ENCODE measurements at places on chromosomes 2 and 18.
A peak's percentile ranks its signal among the peaks of the same experiment; 100 is the strongest.

GRCh38 chr2:15772681-15773080 lies 167.7 kb upstream of the MYCN start:
- no peak for DNase-seq

- DNase-seq: no peak
Observed at GRCh38 chr2:42801381-42801780, 9.0 kb upstream of the HAAO start.

GRCh38 chr2:218894151-218894879 lies 13.7 kb downstream of the WNT10A start:
- DNase-seq: no peak

DNA sequence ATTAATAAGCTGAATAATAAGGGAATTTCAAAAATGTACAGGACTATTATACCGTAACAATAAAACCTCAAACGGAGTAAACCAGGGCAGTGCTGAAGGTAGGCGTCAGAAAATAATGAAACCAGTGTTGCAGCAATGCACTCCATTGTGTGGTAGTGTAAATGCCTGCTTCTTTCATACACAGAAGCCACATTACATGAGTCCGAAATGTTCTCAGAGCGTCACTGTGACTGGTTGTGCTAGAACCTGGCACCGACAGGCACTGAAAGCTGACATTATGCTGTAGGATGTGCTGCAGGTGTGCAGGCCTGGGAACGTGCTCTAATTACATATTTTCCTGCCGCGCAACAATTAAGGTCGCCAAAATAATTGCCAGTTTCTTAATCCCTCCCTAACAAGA lies 53.3 kb downstream of the ZEB2 start:
- no peak for DNase-seq

- no peak for DNase-seq
Observed at GRCh38 chr2:96881349-96882195, 11.7 kb upstream of the SEMA4C start.

DNA sequence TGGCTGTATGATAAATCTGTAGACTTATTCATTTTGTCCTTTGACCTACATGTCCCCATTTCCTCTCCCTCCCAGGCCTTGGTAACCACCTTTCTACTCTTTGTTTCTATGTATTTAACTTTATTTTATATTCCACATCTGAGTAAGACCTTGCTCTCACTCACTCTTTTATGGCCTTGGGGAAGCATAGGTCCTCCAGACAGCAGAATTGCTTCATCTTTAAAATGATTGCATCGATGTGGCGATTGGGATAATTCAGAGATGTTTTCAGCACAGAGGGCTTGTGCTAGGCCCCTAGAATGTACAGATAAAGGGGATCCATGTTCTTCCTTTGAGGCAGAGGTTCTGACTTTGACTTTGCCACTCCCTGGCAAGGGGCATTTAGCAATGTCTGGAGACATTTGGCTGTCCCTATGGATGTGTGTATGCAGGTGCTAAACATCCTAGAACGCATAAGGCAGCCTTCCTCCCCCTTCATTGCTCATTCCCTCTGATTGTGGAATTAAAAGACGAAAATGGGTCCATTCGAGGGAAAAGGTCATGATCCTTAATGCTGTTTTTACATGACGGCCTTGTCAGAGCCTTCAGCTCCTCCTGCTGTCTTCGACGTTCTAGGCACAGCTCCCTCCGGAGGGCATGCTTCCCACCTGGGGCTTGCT lies 1.2 kb upstream of the GPR39 start:
- DNase-seq: peak; percentile 17

- DNase-seq: peak; percentile 80
Observed at GRCh38 chr2:29753671-29754444, 167.5 kb downstream of the ALK start.

GRCh38 chr2:28640908-28641300 lies 110.7 kb upstream of the PPP1CB start:
- DNase-seq: no peak

DNA sequence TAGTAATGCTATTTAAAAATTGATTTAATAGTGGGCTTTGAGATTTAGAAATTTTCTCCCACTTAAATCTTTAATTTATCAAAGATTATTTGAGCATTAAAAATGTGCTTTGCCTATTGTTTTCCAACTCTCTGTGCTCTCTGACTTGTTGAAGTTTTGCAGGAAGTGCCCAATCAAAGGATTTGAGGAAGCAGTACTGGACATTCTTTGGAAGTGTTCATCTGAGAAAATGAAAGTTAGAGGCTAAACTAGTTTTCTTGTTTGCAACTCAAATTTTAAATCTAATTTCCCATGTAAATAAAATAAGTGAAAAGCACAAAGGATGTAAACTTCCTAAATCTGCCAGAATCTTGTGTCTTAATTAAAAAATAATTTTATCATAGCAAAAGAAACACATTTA lies 89.1 kb downstream of the CAMKMT start:
- no peak for DNase-seq

DNA sequence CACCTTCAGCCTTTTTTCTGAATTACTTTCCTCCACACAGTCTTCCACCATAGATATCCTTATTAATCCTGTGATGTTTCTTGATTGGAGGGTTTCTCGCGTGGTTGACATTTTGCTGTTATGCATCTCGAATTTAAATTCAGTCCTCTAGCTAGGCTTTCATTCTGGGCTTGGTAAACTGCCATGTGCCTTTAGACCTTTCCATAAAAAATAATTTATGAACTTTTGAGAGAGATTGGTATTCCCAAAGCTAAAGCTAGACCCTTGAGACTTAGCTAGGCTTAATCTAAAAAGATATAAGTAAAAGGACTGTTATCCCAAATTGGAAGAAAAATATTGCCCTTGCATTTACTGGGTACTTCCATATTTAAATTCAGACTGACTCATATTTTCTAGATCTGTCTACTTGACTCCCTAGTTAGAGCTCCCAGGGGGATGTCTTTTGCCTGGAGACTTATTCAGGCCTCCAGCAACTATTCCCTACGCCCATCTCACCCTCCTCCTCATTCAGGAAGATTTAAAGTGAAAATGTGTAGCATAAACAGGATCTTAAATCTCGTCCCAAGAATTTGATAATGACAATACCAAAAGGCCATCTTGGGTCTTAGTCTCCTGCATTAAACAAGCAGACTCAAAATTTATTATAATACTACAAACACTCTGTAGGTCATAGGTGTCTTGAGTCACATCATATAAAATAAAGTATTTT lies 60.3 kb downstream of the KIAA2012 start:
- peak; percentile 82 for DNase-seq

GRCh38 chr18:6553234-6553900 lies 138.7 kb upstream of the L3MBTL4 start:
- DNase-seq: peak; percentile 28

DNA sequence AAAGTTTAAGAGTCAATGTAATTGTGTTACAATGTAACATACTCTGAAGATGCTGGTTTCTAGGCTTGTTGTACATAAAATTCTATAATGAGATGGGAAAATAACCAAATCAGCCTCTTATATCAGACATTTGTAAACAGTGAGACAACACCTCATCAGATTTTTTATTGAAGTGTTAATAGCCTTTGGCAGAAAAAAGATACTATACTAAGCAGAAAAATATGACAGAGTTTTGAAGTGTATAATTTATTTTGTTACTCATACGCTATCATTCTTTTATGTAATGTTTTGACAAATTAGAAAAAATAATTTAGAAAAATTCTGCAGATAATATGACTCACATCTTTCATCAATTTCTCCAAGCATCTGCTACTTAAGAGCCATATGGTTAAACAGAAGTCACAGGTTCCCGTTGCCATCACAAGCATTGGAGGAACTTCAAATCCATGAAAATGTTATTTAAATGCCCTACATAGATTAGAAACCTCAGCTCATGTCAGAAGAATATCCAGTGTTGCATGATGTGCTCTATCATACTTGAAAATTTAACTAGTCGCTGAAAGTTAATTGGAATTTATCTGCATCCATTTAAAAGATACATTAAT lies 535.4 kb downstream of the LRP1B start:
- DNase-seq: peak; percentile 4

DNA sequence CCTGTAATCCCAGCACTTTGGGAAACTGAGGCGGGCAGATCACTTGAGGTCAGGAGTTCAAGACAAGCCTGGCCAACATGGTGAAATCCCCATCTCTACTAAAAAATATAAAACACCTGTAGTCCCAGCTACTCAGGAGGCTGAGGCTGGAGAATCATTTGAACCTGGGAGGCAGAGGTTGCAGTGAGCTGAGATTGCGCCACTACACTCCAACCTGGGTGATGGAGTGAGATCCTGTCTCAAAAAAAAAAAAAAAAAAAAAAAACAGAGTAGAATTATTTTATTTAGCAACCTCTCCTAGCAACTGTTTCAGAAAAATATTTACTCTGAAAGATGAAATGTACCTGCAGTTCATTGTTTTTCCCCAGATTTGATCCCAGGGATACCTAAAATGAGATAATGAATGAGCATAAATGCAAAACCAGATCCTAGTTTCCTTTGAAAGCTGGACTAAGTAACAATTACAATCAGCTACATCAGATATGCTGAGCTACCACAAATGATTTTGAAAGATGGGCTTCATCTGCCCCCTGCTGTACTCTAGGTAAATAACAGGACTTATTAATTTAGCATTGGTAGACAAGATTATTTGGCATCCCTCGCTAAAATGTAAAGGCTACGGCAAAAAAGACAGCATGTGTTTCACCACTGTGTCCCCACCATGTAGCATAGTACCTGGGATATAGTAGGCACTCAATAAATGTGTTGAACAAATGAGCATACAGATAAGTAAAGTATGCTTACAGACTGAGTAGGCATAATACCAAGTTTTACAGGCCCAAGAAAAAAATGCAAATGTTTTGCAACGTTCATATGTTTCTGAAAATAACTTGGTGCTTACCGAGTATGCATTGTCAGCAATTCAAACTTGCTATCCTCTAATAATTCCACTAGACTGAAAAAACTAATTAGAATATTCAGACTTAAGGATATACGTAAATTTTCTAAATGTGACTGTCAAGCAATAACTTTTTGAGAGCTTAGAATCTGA lies 102.5 kb downstream of the ATL2 start:
- DNase-seq: peak; percentile 79

- no peak for DNase-seq
Observed at GRCh38 chr2:227942021-227942420, 70.6 kb downstream of the DAW1 start.

DNA sequence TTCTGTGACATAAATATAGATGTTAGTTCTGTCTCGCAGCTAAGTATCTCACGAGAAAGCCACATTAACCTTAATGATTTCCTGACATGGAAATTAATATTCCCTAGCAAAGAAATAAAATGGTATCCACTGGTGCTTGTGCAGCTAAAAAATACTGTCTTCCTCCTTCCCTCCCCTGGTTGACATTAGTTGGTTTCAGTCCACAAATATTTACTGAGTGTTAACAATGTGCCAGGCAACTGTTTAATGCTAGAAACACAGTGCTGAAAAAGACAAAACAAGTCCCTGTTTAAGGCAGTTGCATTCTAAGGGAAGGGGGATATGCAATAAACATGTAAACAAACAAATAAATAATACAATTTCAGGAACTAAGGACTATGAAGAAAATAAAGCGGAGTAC lies 44.2 kb upstream of the VPS54 start:
- DNase-seq: no peak

DNA sequence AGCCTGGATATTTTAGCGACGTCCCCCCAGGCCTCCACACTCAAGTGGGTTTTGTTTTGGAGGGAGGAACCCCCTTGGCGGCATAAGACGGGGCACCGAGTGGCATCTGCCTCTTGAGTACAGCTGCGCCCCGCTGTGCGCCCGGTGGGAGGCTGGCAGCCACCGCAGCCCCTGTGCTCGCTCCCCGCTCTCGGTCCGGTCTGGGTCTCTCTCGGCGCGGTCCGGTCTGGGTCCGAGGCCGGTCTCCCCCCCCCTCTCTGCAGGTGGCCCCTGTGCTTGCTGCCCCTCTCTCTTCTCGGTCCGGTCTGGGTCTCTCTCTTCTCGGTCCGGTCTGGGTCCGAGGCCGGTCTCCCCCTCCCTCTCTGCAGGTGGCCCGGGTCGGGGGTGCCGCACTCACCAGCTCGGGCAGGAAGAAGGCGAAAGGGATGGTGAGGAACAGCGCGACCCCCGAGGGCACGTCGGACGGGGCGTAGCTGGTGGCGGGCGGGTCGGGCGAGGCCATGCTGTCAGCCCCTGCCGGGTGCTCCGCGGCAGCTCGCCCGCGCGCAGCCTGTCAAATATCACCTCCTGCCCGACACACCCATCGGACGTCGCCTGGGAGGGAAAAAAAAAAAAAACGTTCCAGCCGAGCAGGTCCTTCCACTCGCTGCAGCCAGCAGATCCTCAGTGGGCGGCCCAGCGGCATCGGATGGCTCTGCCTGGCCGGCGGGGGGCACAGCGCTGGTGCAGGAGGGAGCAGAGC lies at the start of gene MALL:
Gene MALL (minus strand): TSS at position 532 of the 742 bp plus-strand sequence. CDS start 30 bp downstream, at position 502.
- no peak for DNase-seq

- no peak for DNase-seq
Observed at GRCh38 chr2:175853616-175853890, 148.5 kb downstream of the LNPK start.

DNA sequence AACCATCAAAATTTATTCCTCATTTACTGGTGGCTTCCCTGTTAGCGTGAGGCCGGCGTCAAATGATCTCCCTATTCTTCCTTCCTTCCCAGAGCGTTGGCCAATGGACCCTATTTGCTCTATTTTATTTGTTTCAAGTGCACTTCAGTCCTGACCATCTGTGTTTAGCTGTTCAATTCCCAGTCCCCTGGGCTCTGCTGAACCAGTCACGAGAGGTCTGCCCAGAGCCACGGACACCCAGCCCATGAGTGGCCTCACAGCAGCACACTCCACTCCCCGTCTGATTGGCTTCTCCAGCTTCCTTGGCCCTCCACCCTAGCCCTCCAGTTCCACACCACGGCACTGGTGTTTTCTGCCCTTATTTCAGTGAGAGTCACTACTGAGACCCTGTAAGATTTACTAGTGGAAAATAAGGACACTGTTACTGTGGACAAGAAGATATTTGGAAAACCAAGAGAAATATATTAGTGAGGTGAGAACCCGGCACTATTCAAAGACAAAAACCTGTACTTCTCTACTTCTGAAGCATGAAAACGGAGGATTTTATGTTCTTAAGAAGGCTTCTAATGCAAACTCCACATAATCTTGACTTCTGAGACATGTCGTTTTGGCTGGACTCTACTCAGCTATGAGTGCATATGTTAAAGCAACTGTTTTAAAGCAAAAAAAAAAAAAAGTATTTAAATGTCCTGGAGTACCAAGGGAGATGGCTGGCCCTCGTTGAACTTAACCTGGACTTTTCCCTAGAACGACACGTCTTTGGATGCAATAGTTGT lies 86.6 kb downstream of the COL6A3 start:
- DNase-seq: no peak

- DNase-seq: no peak
Observed at GRCh38 chr18:26546875-26547645, 1.3 kb downstream of the KCTD1 start.

All from fibroblast of skin of right biceps (primary cell).